ENCODE measurements at places on chromosomes 5 and 9. TPM values are rescaled to one million over a fixed set of nuclear protein-coding genes. Genes with fewer than 3 reads are reported as not detected.

Gene LYSMD3
- total RNA-seq, result 19.1 TPM

Gene RLN1
- not detected for total RNA-seq

Gene EGFLAM
- under 0.01 TPM for total RNA-seq

Gene SLCO4C1
- not detected for total RNA-seq

Gene TAF11L10
- not detected for total RNA-seq

Gene EMB
- 0.10 TPM for total RNA-seq

Gene CYSRT1
- 0.65 TPM for total RNA-seq

Gene SLC34A1
- not detected for total RNA-seq

Gene SPATA31A3
- total RNA-seq, result not detected

Gene GKAP1
- 0.65 TPM for total RNA-seq

Gene PTGER4
- 83.0 TPM for total RNA-seq

Gene FKTN
- total RNA-seq, result 29.7 TPM

Gene TICAM2
- 1.4 TPM for total RNA-seq

Gene WWC1
- not detected for total RNA-seq

Gene PURA
- total RNA-seq, result 12.4 TPM

Gene IFNA13
- total RNA-seq, result not detected

Gene CAMK4
- 0.10 TPM for total RNA-seq

Gene C9
- total RNA-seq, result not detected

Gene RNF224
- total RNA-seq, result under 0.01 TPM

Gene HRH2
- under 0.01 TPM for total RNA-seq

Gene NUTM2F
- total RNA-seq, result not detected

Gene BHMT2
- total RNA-seq, result 3.0 TPM

Gene INIP
- total RNA-seq, result 17.6 TPM

Gene NEUROG1
- total RNA-seq, result not detected

Gene LRRC14B
- not detected for total RNA-seq

Gene CCDC152
- total RNA-seq, result 0.33 TPM

Gene HMCN2
- under 0.01 TPM for total RNA-seq

Gene SLC46A2
- not detected for total RNA-seq

Gene PCDHB14
- total RNA-seq, result 0.98 TPM

Gene NR3C1
- 29.4 TPM for total RNA-seq

Gene SLC34A3
- total RNA-seq, result not detected

Gene PBX3
- 18.6 TPM for total RNA-seq

Gene CETN3
- 3.3 TPM for total RNA-seq

Gene ANKRD33B
- 6.9 TPM for total RNA-seq

Gene LRRC70
- 48.7 TPM for total RNA-seq

Gene FAXDC2
- 6.2 TPM for total RNA-seq

Gene ALDH1A1
- 196 TPM for total RNA-seq

Gene IL9
- not detected for total RNA-seq

Gene SH2D3C
- total RNA-seq, result 85.9 TPM

Gene S100Z
- not detected for total RNA-seq

Gene ERAP2
- 77.3 TPM for total RNA-seq

Gene CCDC171
- 1.1 TPM for total RNA-seq

Gene ASPN
- not detected for total RNA-seq

Gene BTNL3
- not detected for total RNA-seq

Gene ZNF658
- total RNA-seq, result 5.6 TPM

Gene LCN15
- not detected for total RNA-seq
